ENCODE measurements at places on chromosomes 12 and 14.

DNA sequence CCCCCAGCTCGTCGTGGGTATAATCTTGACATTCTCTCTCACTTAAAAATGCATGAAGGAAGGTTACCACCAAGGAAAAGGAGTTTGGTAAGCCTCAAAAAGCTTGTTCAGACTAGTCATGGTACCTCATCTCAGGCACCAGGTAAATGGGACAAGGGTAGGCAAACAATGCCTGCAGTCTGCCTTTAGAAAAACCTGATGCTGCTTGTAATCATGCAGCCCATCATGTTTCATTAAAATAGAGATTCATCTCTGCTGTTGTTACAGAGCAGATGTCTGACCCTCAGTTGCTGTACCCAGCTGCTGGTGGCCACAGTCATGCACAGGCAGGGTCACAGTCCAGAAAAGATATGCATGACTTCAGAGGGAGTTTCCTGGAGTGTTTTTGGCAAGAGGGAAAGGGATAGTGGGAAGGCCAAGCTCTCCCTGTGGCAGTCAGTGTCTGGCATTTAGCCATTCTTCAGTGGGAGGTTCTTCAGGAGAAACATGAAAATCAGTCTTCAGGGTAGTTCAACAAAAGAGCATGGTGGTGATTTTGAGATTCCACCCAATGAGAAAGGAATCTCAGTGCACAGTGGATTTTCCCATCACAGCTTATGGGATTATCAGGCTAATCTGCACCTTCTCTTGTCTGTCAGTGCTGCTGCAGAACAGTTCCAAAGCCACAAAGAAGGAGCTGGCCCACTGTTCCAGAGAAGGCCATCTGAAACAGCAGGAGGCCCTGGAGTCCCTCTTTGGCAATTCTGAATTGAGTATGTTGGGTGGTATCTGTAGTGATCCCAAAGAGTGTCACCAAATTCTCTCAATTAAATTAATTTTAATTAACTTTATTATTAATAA is 202.7 kb upstream of the FRMD6 start:
- no peak for DNase-seq

GRCh38 chr12:6724409-6724797 is 557 bp downstream of the COPS7A start:
- DNase-seq: no peak

DNA sequence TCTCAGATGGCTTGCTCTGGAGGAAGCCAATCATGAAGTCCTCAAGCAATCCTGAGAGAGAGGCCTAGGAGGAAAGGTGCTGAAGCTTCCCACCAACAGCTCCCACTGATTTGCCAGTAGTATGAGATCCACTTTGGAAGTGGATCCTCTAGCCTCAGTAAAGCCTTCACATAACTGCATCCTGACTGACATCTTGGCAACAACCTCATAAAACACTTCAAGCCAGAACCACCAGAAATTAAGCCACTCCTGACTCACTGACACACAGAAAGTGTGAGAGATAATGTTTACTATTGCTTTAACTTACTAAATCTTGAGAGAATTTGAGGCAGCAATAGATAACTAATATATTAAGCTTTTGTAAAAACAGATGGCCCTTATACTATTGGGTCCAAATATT is 11.7 kb upstream of the TMX1 start:
- DNase-seq: no peak

- DNase-seq: no peak
These were observed 10.4 kb downstream of the ZDHHC22 start for GRCh38 chr14:77131206-77131605.

DNA sequence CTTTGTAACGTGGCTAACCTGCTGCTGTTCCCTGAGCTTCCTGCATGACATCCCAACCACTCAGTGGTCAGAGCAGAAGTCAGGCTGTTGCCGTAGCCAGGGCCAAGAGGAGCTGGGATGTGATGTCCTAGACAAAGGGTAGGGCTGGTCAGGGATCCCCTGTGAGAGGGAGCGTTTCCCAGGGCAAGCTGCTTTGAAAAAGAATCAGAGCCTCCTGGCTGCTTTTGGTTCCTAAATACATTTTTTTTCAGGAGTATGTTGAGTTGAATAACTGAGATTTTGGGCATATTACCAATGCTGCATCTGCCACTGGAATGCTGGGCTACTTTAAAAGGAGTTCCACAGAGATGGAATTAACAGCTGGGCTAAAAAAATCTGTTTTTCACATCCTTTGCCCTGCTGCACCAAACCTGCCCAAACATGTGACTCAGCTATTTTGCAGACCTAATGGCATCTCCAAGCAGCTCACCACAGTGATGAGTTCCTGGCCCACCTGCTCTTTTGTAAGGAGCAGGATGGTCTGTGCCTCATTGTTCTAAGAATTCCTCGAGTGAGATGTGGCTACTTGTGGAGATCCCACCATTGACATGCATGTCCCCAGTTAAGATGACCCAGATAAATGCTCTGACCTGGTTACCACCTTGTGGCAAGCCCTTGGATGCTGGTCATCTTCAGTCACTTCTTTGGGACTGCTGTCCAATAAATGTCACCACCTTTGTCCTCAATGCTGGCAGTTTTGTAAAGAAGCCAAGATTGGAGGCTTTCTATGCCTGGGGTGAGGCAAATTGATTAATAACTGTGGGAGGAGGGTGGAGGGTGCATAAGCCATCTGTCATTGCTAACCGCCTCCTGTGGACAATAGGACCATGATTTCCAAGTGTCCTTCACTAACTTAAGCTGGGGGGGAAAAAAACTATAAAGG is 24.1 kb downstream of the ANKRD13A start:
- no peak for DNase-seq

DNA sequence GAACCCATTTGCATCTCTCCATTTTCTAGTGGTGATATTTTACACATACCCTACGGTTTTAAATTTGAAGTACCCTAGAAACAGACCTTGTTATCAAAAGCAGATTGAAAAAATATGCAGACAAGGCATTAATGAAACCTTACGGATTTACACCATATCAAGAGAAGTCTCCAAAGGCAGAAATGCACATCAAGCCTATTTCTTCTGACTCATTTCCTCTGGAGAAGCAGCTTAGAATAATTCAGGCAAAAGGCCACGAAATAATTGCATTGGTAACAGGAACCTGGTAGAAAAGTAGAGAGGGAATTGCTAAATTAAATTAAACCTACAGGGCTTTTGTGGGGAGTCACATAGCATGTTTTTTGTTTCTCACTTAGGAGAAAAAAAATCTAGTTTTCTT is 34.7 kb downstream of the KICS2 start:
- no peak for DNase-seq

DNA sequence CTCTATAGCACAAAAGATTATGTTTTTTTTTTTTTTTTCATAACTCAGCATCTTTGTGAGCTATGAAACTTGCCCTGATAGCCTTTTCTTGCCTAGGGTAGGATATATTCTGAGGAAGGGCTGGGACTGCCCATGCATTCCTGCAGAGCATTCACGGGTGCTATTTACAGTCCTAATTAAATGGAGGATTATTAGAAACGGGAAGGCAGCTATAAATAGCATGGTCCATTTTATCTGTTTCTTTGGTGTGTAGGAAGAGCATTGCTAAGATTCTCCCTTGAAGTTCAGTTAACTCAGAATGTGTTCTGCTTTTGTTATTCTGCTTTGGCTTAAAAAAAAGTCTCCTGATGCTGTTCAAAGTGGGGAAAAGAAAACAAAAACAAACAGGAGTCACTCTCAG is 630.9 kb downstream of the DIO2 start:
- no peak for DNase-seq

DNA sequence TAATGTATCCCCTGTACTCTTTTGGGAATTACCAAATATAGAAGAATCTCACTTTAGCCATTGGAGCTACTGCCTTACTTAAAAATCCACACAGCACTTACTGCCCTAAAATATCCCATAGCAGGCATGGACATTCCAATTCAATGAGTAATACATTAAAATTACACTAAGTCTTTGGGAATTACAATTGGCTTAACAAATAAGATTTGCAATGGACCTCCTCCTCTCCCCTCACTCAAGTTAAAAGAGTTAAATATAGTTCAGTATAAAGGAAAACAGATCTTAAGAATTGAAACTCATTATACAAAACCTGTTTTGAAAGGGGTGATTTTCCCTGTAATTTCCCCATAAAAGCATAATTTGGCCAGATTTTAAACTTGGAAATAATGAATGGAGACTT is 477.1 kb downstream of the SLC16A7 start:
- no peak for DNase-seq

GRCh38 chr12:93449277-93449676 is 7.5 kb upstream of the UBE2N start:
- no peak for DNase-seq

GRCh38 chr12:42969355-42969754 is 379.8 kb upstream of the PRICKLE1 start:
- no peak for DNase-seq

- DNase-seq: no peak
These were observed 87.1 kb downstream of the ATP2B1 start for GRCh38 chr12:89621521-89621920.

DNA sequence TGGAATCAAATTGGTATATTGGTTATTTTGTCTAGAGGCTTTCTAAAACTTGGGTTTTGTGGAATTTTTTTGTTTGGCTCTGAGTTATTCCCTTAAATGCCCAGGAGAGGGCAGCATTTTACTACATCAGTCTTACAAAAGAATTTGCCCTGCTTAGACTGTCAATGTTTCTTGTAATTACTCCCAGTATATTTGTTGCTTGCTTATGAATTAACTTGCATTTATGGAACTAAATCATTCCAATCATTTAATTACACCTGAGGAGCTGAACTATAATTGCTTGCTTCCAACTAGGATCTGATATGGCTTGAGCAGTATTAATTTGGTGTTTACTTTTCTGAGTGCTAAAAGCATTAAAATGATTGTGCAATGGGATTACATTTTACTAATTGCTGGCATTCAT is 48.7 kb downstream of the MIPOL1 start:
- no peak for DNase-seq

DNA sequence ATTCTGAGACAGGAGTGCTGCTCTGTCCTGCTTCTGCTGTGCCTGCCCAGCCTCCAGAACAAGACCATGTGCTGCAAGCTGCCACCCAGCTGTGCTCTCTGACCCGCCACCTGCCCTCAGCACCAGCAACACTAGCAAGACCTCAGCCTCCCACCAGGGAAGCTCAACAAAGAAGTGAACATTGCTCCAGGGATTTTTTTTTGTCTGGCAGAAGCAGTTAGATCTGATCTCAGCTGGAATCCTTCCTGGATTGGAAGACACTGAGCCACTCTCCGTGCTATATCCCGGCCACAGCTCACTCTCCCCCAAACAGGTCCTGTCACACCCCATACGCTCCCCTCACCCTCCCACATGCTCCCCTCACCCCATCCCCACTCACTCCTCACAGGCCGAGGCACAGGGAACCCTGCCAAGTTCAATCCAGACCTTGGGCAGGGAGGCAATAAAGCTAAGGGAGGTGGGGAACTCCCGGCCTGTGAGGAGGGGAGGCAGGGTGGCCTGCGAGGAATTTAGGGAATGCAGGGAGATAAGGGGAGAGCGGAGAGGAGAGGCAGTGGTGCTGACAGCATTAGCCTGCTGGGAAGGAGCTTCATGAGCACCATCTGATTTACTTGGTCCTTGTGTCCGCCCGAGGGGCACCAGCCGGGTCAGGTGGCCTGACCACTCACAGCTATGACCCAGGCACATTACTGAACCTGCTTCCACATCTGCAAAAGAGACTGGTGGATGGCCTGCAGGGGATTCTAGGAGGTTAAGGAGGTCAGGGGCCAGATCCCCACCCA is 29.7 kb downstream of the CCDC85C start:
- DNase-seq: no peak

DNA sequence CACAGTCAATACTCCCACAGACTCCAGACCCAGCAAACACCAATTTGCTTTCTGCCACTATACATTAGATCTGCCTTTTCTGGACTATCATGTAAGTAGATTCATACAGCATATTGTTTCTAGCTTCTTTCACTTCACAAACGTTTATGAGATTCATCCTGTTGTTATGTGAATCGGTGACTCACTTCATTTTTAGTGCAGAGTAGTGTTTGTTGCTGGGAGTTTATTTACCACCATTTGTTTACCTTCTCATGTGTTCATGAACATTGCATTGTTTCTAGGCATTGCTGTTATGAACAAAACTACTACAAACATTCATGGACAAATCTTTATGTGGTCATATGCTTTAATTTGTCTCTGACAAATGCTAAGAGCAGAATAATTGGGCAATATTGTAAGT is 807.8 kb upstream of the TMEM132C start:
- no peak for DNase-seq

DNA sequence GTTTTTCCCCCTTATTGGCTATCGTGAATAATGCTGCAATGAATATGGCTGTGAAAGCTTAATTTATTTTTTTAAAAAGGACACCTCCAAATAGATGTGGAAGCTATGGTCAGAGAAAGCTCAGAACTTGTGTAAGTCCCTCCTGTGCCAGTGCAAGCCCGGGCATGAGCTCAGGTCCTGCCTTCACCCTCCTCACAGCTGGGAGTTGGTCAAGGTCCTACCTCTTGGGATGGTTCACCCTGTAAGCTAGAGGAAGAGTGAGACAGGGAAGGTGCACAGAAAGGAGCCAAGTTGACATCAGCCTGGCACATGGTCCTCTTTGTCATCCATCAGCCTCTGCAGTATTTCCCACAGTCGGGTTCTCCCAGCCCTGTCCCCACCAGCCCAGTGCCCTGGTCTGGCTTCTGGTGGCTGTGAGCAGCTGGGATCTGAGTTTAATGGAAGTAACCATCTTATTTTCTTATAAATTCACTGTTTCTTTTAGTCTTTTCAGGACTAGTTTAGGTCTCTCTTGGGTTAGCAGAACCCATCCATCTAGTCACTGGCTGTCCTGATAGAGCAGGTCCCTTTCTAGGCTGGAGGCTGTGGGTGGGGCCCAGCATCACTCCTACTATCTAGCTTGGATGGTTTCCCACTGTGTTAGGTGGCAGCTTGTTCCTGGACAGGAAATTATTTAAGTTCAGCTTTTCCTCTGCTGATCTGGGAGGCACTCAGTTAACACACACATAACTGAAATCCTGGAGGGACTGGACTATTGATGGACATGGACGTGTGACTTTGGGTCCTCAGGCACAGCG is 11.8 kb upstream of the PLEKHG3 start:
- no peak for DNase-seq

GRCh38 chr14:103867523-103867953 is 20.2 kb upstream of the PPP1R13B start:
- no peak for DNase-seq

GRCh38 chr12:43742106-43742505 is 16.5 kb downstream of the PUS7L start:
- DNase-seq: no peak

- DNase-seq: no peak
These were observed 3.6 kb upstream of the CLEC2B start for GRCh38 chr12:9872742-9873141.

GRCh38 chr14:90276646-90277367 is 20.5 kb downstream of the PSMC1 start:
- no peak for DNase-seq

- DNase-seq: peak; percentile 59
These were observed 612 bp downstream of the MDM2 start for GRCh38 chr12:68808388-68809189.

All from nucleus accumbens (tissue), 56 donors.